T47D (cell line): ENCODE measurements at places on chromosomes 1 and 21.

GRCh38 chr1:243568793-243569192 lies 281.2 kb downstream of the AKT3 start:
- no peak for DNase-seq

DNA sequence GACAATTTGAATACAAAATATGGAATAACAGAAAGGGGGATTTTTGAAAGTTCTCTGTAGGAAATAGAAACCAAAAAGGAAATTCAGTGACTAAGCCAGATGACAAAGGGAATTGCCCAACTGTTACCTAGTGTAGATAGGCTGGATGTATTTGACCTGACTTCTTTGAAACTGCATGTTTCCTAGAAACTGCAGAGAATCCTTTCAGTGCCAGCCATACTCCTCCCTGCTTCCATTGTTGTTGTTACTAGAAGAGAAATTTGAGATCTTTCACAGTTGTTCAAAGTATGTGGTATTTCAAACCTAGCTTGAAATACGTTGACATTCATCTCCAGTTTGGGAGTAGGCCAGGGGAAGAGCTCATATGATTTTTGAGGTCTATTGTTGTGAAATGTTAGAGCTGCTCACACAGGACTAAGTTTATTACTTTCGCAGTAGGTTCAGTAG lies 1.8 kb upstream of the GBP5 start:
- no peak for DNase-seq

DNA sequence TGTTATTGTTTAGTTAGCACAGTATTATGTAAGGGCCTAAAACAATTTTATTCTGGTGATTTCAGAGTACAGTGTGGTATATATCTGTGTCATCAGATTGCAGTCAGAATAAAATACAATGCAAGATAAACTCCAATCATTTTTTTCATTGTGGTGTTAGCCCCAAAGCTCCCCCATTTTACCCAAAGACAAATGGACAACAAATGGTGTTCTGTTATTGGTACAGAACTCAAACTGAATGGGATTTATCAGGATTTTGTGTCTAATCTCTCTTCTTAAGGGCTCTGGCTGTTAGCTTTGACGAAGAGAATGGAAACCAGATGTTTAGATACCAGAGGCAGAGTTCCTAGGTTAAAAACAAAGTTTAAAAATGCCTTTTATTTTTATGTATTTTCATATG lies 163.1 kb upstream of the USP25 start:
- no peak for DNase-seq

DNA sequence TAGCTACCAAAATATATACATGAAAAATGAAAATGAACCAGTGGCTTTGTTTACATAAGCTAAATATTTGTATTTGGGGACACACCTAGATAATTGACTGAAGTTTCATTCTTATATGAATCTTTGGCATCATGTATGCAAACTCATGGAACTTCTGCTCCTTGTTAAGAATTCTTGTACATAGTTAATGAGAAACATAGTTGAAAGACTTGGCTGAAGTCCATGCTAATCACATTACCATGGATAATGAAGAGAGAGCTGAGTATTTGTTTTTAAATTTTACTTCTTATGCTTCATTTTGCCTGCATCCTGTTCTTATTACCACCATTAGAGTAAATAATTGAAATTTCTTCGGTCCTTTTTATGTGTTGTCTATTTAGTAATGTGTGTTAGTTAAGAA lies 108.8 kb downstream of the LRRC53 start:
- no peak for DNase-seq

DNA sequence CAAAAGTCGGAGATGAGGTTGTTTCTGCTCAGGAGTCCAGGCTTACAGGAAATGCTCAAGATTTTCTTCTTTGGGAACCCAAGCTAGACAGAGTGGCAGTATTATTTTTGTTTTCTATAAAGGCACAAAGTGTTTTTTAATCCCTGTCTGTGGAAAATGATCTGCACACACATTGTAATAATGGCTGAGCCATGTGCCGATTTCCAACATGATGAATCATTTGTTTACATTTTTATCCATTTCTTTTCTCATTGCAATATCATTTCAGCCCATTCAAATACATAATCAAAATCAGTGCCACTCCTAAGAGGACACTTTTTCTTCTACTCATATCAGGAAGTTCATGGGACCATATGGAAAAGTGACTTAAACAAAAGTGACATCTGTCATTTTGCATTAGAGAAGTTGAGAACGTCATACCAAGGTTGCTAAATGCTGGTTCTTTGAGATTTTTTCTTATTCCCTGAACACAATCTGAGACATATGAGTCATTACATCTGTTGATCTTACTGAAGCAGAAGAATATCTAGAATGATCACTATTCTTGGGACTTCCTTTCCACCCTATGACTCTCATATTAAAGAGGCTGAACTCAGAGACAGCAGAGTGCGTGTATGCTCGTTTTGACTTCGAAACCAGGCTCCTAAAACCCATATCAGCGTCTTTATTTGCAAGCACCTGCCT lies 44.9 kb downstream of the ACTA1 start:
- no peak for DNase-seq
